CD4-positive, alpha-beta T cell treated with Interleukin-15 for 1 hour (primary cell): ENCODE measurements at places on chromosomes 6 and 20.

GRCh38 chr20:16078172-16078898, 494.9 kb downstream of the KIF16B start:
- no peak for DNase-seq

GRCh38 chr6:31163922-31164321, 5.5 kb downstream of the TCF19 start:
- no peak for DNase-seq

- DNase-seq = no peak
Measured at GRCh38 chr20:20407891-20408805, 40.2 kb downstream of the INSM1 start.

DNA sequence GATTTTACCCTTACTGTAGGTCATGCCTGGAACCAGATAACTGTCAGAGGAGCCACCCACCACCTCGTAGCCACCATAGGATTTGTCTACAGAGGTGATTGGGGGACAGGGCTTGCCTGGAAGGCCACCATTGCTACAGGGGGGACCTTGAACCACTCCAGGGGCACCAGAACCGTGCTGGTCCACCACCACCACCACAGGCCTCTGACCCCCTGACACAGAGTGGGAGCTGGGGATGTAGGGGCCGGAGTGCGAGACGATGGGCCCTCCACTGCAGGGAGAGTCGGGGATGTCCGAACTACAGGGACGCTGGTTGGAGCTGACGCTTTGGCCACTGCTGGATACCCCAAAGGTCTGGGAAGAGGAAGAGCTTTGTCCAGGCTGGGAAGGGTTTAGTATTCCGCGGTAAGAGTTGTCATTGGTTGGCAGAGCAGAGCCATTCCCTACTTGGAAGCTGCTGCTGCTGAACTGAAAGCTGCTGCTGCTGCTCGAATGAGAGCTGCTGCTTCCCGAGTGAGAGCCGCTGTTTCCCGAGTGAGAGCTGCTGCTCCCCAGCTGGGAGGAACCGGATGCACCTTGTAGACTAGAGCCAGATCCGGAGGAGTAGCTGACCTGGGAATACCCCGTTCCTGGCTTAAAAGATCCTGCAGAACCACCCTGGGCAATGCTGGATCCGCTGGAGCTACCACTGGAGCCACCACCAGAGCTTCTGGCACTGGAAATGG, 2.2 kb downstream of the PSORS1C1 start:
- no peak for DNase-seq

DNA sequence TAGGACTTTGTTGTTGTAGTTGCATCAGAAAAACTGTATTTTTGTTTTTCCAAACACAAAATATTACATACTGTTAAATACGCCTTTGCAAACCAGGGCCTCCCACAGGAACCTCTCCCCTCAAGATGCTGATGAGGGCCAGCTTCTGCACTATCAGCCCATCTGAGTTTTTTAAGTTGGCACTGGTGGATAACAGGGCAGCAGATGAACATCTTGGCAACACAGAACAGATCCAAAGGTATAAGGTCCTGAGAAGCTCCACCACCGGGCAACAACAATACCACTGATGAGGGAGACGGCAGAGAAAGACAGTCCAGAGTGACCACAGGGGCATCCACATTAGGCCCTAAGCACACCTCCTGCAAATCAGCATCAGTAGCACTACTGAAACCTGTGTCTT, 177.7 kb downstream of the DLL1 start:
- no peak for DNase-seq

DNA sequence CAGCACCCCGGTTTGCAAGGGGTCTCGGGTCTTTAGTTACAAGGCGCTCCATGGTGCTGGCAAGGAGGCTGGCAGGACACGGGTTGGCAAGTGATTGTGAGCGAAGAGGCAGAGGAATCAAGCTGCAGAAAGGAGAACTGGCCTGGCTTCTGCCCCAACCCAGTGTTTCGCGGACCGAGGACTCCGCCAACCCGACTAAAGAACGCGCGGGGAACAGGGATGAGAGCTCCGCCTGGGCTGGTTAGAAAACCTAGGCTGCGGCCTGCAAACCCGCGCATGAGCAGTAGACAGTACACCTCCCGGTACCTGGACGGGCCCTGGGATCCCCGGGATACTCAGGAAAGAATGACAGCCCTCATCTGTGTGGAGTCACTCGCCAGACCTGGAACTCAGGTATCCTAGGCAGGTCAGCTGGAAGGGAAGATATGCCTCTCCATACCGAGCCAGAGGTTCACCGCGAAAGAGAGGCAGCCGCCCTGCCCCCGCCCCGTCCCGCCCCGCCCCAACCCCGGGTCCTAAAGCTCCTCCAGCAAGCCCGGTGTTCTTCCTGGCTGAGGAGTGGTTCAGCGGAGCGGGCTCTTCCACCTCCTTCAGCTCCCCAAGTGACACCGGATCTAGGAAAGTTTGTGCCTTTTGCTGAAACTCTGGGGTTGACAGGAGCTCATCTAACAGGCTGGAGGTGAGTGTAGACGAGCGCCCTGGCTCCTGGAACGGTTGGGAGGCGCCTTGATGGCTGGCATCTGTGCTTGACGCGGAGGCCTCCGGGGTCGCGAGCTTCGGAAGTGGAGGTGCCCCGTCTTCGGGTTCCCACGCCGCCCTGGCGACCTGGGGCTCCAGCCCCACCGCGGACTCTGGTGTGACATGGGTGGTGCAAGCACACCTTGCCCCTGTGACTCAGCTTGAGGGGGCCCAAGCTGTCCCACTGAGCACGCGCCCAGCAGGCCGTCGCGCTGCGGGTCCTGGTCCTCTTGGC, 1847.3 kb upstream of the DEFB115 start:
- DNase-seq = no peak

GRCh38 chr6:140201787-140202458, 827.5 kb upstream of the CITED2 start:
- no peak for DNase-seq

GRCh38 chr6:159679091-159680077, 13.7 kb downstream of the SOD2 start:
- DNase-seq = no peak

GRCh38 chr6:46338131-46338530, 153.1 kb downstream of the RCAN2 start:
- no peak for DNase-seq

DNA sequence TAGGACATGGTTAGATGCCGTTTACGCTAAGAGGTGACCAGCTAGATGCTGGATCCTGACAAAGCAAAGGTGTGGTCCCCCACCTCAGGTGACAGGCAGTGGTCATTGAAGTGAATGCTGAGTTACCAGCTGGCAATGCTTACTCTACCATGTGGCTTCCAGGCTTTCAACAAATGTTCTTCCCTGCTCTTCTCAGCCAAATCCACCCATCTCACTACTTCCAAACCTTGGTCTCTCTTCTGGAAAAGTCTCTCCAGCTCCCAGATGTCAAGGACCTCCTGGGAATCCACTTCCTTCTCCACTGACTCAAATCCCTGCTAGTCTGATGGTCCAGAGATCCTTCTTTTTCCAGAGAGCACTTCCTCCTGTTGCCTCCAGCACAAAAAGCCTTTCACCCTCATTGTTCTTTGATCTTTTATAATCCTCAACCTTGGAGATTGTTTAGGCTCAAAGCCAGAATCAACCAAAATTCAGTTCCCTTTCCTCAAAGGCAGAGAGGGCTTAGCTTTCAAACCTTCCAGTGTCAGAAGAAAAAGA, 228.0 kb downstream of the ZNF217 start:
- no peak for DNase-seq

- DNase-seq = no peak
Measured at GRCh38 chr6:26059941-26060340, 27.3 kb upstream of the HFE start.

DNA sequence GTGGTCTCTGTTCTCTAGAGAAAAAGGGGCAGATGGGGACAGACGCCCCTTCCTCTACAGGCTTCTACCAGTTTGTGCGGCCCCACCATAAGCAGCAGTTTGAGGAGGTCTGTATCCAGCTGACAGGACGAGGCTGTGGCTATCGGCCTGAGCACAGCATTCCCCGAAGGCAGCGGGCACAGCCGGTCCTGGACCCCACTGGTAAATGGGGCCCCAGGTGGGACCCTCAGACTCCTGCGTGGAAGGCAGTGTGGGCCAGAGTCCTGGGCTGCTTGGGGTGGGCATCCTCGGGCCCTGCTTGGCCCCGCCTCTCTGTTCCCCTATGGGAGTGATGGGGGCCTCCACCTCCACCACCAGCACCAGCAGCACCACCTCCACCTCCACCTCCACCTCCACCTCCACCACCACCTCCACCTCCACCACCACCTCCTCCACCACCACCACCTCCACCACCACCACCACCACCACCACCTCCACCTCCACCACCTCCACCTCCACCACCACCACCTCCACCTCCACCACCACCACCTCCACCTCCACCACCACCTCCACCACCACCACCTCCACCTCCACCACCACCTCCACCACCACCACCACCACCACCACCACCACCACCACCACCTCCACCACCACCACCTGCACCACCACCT, 3.2 kb upstream of the TNFRSF6B start:
- DNase-seq = no peak

DNA sequence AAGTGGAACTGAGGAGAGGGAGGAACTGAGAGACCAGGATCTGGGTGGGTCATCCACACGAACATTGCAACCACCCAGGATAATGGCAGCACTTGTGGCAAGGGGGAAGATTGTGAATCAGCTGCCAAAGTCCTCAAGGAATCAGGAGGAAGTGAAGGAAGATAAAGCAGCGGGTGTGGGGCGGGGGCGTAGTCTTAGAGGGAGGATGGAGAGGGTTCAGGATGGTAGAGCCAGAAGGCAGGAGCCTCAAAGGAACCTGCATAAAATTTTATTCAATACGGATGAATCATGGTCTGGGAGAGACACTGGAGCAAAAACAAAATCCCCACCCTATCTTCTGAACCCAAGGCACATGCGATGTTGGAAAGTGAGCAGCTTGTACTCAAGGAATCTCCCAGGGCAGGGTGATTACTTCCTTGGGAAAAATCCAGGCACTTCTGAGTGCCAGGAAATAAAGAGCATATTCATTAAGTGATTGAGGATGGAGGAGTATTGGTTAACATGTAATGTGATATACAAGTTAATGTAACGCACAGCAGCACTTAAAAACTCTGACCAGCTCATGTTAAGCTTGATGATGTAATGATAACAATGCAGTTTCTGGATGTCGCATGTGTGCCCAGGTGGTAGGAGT, 82.0 kb upstream of the B3GAT2 start:
- DNase-seq = no peak

- no peak for DNase-seq
Measured at GRCh38 chr20:22470620-22471026, 113.7 kb downstream of the FOXA2 start.

- no peak for DNase-seq
Measured at GRCh38 chr6:84671183-84671582, 93.2 kb downstream of the TBX18 start.

- no peak for DNase-seq
Measured at GRCh38 chr20:36306553-36307411, 643 bp downstream of the DLGAP4 start.

- DNase-seq = no peak
Measured at GRCh38 chr6:51949526-51949925, 137.9 kb downstream of the PKHD1 start.

DNA sequence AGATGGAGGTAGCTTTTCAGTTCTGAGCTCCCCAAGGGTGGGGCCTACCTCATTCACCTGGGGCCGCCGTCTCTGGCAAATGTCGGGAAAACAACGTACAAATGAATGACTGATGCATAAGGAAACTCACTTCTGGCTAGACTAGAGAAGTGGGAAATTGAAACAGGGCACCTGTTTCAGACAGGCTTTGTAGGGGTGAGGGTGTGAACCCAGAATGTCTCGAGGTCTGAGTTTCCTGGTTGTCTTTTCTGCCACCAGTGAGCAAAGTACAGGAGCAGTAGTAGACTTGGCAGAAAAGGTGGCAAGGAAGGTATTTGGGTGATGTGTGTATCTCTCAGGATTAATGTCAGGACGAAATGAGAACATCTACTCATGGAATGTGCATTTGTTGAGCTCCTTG, 308.5 kb downstream of the CLIC5 start:
- DNase-seq = no peak

DNA sequence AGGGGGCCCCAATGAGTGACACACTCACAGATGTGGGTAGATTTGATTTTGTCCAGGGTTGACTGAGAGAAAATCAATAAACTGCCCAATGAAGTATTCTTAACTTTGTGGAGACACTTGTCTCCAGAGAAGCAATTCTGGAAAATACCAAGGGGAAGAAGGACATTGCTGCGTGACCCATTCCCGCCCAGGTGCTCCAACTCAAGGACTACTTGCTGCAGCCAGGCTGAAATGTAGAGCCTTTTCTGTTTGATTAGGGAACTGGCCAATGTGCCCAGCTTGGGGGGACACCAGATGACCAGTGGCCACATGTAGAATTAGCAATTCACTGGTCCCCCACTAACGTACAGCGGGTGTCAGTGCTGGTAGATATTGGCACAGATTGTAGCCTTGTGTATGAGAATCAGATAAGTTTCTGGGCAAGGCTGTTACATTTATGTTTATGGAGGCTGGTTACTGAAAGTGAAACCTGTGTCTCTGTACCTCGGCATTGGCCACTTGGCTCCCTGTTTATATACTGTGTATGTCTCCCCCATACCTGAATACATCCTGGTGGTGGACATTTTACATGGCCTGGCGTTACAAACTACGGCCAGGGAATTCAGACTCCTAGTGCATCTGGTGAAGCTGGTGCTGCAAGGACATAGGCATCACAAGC, 32.3 kb downstream of the HDDC2 start:
- no peak for DNase-seq

DNA sequence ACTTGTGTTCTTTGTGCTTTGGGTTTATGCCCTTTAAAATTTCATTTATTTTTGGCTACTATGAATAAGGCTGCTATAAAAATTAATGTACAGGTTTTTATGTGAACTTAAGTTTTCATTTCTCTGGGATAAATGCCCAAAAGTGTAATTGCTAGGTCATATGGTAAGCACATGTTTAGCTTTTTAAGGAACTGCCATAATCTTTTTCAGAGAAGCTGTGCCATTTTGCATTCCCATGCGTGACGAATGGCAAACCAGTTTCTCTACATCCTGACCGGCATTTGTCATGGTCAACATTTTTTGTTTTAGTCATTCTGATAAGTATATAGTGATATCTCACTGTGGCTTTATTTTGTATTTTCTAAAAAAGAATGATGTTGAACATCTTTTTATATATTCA, 236.0 kb upstream of the SGK1 start:
- no peak for DNase-seq

- no peak for DNase-seq
Measured at GRCh38 chr6:72863131-72863530, 241.3 kb downstream of the KCNQ5 start.

GRCh38 chr6:133610227-133610840, 278.6 kb upstream of the TCF21 start:
- DNase-seq = no peak

DNA sequence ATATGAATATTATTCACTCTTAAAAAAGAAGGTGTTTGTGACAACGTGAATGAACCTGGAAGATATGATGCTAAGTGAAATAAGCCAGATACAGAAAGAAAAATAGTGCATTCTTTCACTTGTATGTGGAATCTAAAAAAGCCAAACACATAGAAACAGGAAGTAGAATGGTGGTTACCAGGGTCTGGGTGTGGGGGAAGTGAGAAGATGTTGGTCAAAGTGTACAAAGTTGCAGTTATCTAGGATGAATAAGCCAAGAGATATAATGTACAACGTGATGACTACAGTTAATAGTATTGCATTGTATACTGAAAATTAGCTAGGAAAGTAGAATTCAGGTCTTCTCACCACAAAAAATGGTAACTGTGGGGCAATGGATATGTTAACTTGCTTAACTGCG, 151.1 kb upstream of the HCRTR2 start:
- no peak for DNase-seq

- DNase-seq = no peak
Measured at GRCh38 chr20:20233041-20233514, 134.8 kb upstream of the INSM1 start.
